ENCODE measurements at places on chromosomes 5 and 9. TPM values are rescaled to one million over a fixed set of nuclear protein-coding genes. Genes with fewer than 3 reads are reported as not detected.

- no peak for DNase-seq
- no peaks in the 10 kb centered on the region for H3K4me1 ChIP-seq
- no peak overlapping the region for H3K27ac ChIP-seq
- H3K27me3 ChIP-seq = peaks cover 4% of the 10 kb centered on the region
- H3K4me3 ChIP-seq = no peak overlapping the region
- H3K36me3 ChIP-seq = no peaks in the 10 kb centered on the region
Observed at GRCh38 chr5:61748121-61748520, 416.1 kb downstream of the ZSWIM6 start.

DNA sequence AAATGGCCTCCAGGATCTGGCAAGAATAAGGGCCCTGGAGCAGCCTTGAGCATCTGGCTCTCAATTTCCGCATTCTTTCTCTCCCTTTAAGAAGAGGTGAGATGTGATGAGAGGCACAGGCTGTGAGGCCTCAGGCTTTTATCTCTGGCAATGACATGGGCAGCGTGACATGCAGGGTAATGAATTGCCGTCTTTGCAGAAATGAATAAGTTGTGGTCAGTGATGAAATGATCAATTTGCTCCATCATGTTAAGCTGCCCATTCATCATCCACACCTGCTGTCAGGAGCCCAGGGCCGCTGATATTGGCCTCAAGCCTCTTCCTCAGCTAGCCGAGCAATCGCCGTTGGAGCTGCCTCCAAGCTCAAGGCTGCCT, 265.3 kb downstream of the TRIM32 start:
- no peak for DNase-seq
- H3K4me3 ChIP-seq = no peak overlapping the region
- no peak overlapping the region for H3K27ac ChIP-seq
- peaks cover 4% of the 10 kb centered on the region for H3K27me3 ChIP-seq

- H3K27me3 ChIP-seq = no peaks in the 10 kb centered on the region
- no peak for DNase-seq
- H3K27ac ChIP-seq = no peak overlapping the region
- H3K4me1 ChIP-seq = peaks cover 59% of the 10 kb centered on the region
Observed at GRCh38 chr9:37413311-37413710, 9.2 kb upstream of the GRHPR start.

DNA sequence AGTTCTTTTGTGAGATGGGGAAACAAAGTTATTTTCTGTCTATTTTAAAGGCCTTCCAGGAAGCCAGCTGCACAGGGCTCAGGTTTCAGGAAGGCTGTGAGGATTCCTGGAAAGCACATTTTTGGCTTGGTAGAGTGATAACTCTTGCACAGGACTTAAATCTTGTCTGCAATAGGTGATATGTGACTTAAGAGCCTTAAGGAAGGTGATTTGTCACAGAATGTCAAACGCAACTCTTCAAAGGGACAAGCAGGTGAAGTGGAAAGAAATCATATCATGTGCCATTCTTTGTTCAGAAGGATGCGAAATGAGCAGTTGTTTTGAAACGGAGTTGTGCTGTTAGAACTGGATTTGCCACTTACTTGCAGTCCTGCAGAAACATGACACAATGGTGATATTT, 459.3 kb downstream of the MAT2B start:
- no peak for DNase-seq
- H3K27ac ChIP-seq = no peak overlapping the region
- H3K36me3 ChIP-seq = no peaks in the 10 kb centered on the region
- no peak overlapping the region for H3K4me3 ChIP-seq
- no peaks in the 10 kb centered on the region for H3K4me1 ChIP-seq

- peaks cover 16% of the 10 kb centered on the region for H3K4me1 ChIP-seq
- H3K36me3 ChIP-seq = no peaks in the 10 kb centered on the region
- H3K4me3 ChIP-seq = no peak overlapping the region
- H3K27me3 ChIP-seq = no peaks in the 10 kb centered on the region
Observed at GRCh38 chr5:140240987-140241706, 61.8 kb downstream of the PFDN1 start.

DNA sequence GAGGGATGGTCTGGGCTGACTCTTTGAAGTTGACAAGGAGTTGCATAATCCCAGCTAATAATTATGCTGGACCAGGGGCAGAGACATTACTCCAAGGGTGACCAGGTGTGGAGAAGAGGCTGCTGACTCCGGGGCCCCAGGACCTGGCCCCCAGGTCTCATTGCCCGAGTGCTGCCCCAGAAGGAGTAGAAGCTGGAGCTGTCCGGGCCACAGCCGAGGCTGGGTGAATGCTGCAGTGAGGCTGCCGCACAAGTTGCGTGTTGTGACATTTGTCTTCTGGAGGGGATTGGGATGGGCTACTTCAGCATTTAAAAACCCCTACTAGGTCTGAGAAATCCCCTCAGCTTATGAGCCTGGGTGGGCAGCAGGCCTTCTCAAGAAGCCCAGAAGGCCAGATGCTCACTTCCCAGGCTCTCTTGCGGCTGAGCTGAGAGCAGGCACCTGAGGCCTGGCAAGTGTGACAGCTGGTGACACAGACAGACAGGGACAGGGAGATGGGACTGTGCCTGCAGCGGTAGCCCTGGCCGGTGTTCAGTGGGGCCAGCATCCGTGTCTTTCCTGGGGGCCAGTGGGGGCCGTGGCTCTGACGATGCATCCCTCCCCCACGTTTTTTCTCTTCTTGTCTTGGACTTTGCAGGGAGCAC, 122.8 kb downstream of the KCNIP1 start:
- no peak overlapping the region for H3K27ac ChIP-seq
- H3K4me3 ChIP-seq = no peak overlapping the region
- H3K4me1 ChIP-seq = no peaks in the 10 kb centered on the region
- no peak for DNase-seq

DNA sequence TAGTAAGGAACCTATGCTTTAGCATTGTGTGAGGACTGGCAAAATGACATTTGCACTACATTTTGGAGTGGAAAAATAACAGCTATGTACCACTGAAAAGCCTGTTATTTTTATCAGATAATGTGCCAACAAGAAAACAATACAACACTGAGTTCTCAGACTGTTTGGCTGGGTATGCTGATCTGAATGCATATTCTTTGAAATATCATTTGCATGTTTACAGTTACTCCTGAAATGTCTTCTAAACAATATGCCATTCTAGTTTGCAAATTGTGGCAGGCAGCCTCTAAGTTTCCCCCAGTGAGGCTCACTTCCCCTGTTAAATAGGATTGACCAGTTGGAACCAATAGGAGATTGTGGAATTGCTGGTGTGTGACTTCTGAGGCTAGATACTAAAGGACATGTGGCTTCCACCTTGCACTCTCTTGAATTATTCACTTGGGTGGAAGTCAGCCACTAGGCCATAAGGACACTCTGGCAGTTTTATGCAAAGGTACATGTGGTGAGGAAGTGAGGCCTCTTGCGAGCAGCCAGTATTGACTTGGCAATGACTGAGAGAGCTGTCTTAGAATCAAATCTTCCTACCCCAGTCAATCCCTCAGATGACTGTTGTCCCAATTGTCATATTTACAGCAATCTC, 250.4 kb upstream of the PCSK5 start:
- no peak overlapping the region for H3K4me3 ChIP-seq
- no peak overlapping the region for H3K27ac ChIP-seq
- H3K4me1 ChIP-seq = no peaks in the 10 kb centered on the region
- no peaks in the 10 kb centered on the region for H3K36me3 ChIP-seq
- no peak for DNase-seq
- no peaks in the 10 kb centered on the region for H3K27me3 ChIP-seq

DNA sequence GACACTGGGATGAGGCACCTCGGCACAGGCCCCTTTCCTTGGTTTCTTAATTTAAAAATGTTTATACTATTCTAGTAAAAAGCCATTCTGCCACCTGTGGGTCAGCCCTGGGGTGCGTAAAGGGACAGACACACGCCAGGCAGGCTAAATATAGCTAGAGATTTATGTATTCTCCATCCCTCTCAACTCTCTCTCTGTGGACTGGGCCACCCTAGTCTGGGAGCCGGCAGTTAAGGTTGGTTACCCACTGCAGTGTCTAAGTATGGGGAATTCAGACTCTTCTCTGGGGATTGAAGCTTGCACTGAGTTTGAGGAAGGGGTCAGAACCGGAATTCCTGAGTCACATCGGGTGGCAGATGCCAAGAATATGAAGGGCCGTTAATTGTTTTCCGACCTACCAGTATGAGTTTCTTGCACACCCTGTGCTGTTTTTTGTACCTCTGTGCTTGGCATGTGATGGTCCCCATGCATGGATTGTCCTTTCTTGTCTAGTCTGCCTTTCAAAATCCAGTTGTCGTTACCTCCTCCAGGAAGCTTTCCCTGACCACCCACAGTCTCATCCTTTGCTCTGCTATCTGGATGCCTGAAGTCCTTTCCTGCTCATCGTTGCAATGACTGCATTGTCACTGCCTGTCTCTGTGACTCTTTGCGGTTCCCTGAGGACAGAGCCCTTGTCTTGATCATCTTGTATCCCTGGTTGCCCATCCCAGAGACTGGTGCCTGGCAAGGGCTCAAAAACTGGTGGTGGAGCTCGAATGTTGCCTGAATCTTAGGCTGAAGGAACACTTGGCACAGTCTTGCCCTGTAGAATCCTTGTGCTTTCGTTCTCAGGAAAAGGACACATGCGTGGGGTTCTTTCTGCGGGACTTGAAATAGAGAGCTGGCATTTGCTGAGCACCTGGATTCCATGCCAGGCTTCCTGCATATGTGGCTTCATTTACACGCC, 2.1 kb downstream of the NEURL1B start:
- no peak for DNase-seq
- peak overlapping the region; percentile 74 for H3K4me3 ChIP-seq
- H3K36me3 ChIP-seq = no peaks in the 10 kb centered on the region

GRCh38 chr9:32294106-32294505, 90.3 kb upstream of the ACO1 start:
- DNase-seq = no peak
- no peak overlapping the region for H3K27ac ChIP-seq
- peaks cover 6% of the 10 kb centered on the region for H3K27me3 ChIP-seq
- H3K36me3 ChIP-seq = no peaks in the 10 kb centered on the region
- no peak overlapping the region for H3K4me3 ChIP-seq

GRCh38 chr9:129834489-129835127, 467 bp downstream of the C9orf78 start:
- H3K27ac ChIP-seq = peak overlapping the region; percentile 100
- DNase-seq = peak; percentile 36
- H3K36me3 ChIP-seq = no peaks in the 10 kb centered on the region
- H3K4me1 ChIP-seq = peaks cover 41% of the 10 kb centered on the region

GRCh38 chr5:39775086-39775796, 350.5 kb upstream of the DAB2 start:
- no peak overlapping the region for H3K27ac ChIP-seq
- peaks cover 3% of the 10 kb centered on the region for H3K27me3 ChIP-seq

GRCh38 chr5:160466889-160467554, 45.4 kb downstream of the PTTG1 start:
- no peak for DNase-seq
- H3K4me3 ChIP-seq = peak overlapping the region; percentile 88
- peaks cover 15% of the 10 kb centered on the region for H3K27me3 ChIP-seq
- H3K36me3 ChIP-seq = no peaks in the 10 kb centered on the region
- H3K27ac ChIP-seq = peak overlapping the region; percentile 97
- peaks cover 46% of the 10 kb centered on the region for H3K4me1 ChIP-seq

DNA sequence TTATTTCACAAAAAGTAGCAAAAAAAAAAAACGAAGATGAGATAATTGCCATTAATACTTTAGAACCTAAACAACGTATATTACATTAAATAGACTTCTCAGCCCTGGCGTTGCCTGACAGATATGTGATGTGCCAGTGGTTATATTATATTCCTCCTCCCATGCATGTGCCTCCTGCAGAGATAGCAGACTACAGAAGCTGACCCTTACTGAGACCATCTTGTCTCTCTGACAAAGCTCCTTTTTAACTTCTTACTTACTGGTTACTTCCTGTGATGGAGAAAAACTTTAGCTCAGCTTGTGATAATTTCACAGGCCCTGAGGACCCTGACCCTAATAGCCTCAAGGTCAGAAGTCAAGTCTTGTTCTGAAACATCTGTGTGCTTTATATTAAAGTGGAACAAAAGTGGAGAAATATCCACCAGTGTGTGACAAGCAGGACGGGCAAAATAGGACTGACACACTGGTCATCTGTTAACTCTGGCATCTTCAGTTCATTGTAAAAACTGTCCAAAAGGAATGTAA, 80.6 kb upstream of the POU5F2 start:
- no peaks in the 10 kb centered on the region for H3K27me3 ChIP-seq
- peaks cover 41% of the 10 kb centered on the region for H3K36me3 ChIP-seq
- DNase-seq = no peak
- no peak overlapping the region for H3K27ac ChIP-seq
- H3K4me1 ChIP-seq = no peaks in the 10 kb centered on the region

DNA sequence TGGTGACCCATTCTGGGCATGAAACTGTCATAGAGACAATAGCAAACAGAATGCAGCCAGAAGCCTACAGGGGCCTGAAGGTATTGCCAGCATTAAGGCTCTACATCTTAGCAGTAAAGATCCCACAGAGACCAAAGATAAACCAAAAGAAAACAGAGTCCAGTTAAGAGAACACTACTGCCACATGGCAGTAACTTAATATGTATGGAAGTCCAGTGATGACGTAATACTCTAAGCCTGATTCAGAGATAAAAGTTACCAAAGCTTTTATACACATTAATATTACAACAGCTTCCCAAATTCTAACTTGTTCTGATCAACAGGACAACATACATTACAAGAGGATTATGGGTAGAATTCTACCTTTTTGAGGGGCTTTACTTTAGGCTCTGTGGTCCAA, 371.5 kb downstream of the PRELID2 start:
- no peak for DNase-seq
- no peaks in the 10 kb centered on the region for H3K36me3 ChIP-seq
- no peaks in the 10 kb centered on the region for H3K4me1 ChIP-seq
- no peak overlapping the region for H3K27ac ChIP-seq
- no peaks in the 10 kb centered on the region for H3K27me3 ChIP-seq

GRCh38 chr9:96651626-96652025, 3.5 kb downstream of the PRXL2C start:
- H3K4me3 ChIP-seq = no peak overlapping the region
- no peak overlapping the region for H3K27ac ChIP-seq
- no peaks in the 10 kb centered on the region for H3K27me3 ChIP-seq
- DNase-seq = no peak
- peaks cover 22% of the 10 kb centered on the region for H3K4me1 ChIP-seq

DNA sequence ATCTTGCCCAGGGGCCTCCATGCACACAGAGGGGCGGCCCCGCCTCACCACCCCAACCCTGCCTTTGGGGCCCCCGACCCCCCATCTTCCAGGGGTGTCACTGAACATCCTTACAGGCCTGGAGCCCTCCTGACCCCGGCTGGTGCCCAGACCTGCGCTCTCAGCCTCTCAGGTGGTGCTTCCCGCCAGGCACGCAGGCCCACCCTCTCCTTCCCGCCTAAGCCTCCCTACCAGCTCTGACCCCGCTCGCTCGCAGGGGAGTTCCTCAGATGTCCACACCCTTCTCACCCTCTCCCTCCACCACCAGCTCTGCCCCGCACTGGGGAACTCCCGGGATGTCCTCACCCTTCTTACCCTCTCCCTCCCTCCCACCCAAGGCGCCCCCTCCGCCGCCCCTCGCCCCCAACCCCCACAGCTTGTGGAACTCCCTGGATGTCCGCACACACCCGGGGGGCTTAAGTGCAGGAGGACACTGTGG, 12.3 kb upstream of the QRFP start:
- H3K27ac ChIP-seq = no peak overlapping the region
- no peak overlapping the region for H3K4me3 ChIP-seq
- DNase-seq = no peak
- no peaks in the 10 kb centered on the region for H3K36me3 ChIP-seq
- H3K4me1 ChIP-seq = peaks cover 4% of the 10 kb centered on the region
- H3K27me3 ChIP-seq = no peaks in the 10 kb centered on the region

Gene CENPP
- 4.8 TPM for polyA plus RNA-seq

Gene ST6GALNAC6
- polyA plus RNA-seq = 18.9 TPM

Gene PCDHB1
- not detected for polyA plus RNA-seq

Gene SLIT3
- not detected for polyA plus RNA-seq

Gene CCDC183
- polyA plus RNA-seq = not detected

Gene GLRA1
- not detected for polyA plus RNA-seq

Gene NEUROG1
- polyA plus RNA-seq = not detected

Gene LRRTM2
- 0.09 TPM for polyA plus RNA-seq
